ENCODE measurements at places on chromosomes 2 and 18. TPM values are rescaled to one million over a fixed set of nuclear protein-coding genes. Genes with fewer than 3 reads are reported as not detected.

DNA sequence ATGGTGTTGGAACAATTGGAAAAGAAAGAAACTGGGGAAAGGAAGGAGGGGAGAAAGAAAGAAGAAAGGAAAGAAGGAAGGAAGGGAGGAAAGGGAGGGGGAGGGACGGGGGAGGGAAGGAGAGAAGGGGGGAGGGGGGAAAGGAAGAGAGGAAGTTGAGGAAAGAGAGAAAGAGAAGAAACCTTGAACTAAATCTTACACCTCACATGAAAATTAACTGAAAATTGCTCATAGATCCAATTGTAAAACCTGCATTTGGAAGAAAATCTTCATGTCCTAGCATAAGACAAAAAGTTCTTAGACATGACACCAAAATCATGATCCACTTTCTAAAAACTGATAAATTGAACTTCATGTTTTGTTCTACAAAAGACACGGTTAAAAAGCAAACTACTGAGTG lies 163.8 kb downstream of the EXOC6B start:
- no peaks in the 10 kb centered on the region for H3K27me3 ChIP-seq
- H3K36me3 ChIP-seq, result no peaks in the 10 kb centered on the region
- no peaks in the 10 kb centered on the region for H3K4me1 ChIP-seq
- no peak overlapping the region for H3K4me3 ChIP-seq

DNA sequence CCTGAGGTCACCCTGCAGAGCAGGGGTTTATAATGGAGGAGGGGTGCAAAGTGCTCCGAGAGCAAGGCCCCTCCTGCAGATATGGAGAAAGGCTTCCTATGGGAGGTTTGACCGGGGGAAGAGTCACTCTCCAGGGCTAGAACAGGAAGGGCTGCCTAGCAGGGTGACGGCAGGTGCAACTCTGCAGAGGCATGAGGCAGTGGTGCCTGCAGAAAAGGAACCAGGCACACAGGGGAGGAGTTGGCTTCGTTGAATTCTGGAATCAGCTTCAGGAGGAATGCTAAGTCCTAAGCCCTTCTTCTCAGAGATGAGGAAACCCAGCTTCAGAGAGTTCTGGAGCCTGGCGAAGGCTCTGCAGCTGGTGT lies 17.5 kb upstream of the HPCAL1 start:
- H3K4me3 ChIP-seq, result no peak overlapping the region
- H3K4me1 ChIP-seq, result peaks cover 12% of the 10 kb centered on the region
- no peaks in the 10 kb centered on the region for H3K27me3 ChIP-seq
- no peaks in the 10 kb centered on the region for H3K36me3 ChIP-seq
- peak overlapping the region; percentile 45 for H3K27ac ChIP-seq
- DNase-seq, result no peak

GRCh38 chr2:230162981-230163380 lies 56.8 kb downstream of the SP110 start:
- no peaks in the 10 kb centered on the region for H3K27me3 ChIP-seq
- H3K4me1 ChIP-seq, result no peaks in the 10 kb centered on the region
- no peaks in the 10 kb centered on the region for H3K36me3 ChIP-seq

DNA sequence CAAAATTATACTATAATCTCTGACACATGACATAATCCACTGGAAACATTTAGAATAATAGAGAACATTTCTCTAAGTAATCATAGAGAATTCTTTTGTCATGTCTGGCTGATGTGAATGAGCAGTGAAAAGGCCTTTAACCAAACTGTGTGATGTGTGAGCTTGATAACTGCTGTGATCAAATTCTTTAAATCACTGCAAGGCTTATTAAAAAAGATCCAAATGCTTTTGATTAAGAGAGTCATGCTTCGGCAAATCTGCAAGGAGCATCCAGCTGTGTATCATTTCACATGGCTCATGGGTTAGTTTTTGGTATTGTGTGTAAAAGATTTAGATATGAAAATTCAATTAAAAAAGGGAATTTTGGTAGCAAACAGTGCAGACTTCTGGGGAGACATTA lies 58.6 kb upstream of the TFPI start:
- H3K36me3 ChIP-seq, result no peaks in the 10 kb centered on the region
- H3K4me1 ChIP-seq, result no peaks in the 10 kb centered on the region
- DNase-seq, result no peak
- no peak overlapping the region for H3K4me3 ChIP-seq
- H3K27me3 ChIP-seq, result no peaks in the 10 kb centered on the region

DNA sequence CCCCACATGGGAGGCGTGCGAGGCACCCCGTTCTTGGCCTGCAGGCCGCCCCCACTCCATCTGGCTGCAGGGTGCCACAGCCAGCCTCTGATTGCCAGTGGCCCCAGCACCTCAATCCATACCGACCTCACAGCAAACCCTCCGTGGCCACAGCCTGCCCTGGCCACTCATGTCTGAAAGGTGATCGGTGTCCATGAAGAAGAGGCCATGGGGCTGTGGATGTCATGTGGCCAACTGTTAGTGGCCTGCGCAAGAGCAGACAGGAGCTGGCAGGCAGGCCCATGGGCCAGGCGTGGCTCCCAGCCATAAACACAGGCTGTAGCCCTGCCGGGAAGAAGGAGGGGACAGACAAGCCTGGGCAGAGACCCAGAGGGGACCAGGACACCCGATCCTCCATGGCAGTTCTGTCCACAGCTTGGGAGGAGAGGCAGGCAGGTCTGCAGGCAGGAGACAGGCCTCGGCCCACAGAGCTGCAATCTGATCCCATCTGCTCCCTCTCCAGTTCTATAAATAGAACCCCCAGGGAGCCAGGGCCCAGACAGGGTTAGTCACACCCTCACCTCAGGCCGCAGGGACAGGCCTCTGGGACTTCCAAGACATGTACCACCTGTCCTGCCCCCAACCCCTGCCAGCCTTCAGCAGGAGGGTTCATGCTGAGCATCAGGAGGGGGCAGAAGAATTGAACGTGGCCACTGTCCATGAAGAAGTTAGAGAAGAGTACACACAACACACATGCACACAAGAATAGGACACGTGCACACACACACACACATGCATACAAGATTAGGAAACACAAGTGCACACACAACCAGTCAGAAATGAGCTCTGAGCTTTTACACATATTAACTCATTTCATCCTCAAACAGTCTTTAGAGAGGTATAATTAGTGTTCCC lies 16.9 kb downstream of the STEAP3 start:
- H3K4me1 ChIP-seq, result peaks cover 18% of the 10 kb centered on the region
- peak overlapping the region; percentile 62 for H3K27ac ChIP-seq
- no peaks in the 10 kb centered on the region for H3K36me3 ChIP-seq
- DNase-seq, result peak; percentile 80

DNA sequence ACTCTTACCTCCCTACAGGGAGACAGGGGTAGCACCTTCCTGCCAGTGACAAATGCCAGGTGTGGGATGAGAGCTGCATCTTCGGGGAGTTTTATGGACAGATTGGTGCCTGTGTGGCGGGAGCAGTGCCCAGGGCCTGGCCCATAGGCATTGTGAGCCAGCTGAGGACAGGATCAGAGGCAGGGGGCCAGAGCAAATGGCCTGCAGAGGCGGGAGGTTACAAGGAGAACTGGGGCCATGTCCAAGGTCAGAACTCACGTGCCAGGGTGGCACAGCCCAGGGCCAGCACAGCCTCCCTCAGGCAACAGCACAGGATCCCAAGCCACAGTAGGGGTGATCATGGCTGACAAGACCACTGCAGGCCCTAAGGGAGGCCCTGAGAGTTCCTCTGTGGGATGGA lies 40.2 kb upstream of the MCFD2 start:
- no peak overlapping the region for H3K4me3 ChIP-seq
- H3K36me3 ChIP-seq, result no peaks in the 10 kb centered on the region
- no peaks in the 10 kb centered on the region for H3K27me3 ChIP-seq
- H3K27ac ChIP-seq, result peak overlapping the region; percentile 55

Gene EVA1A
- 29.4 TPM for total RNA-seq

Gene NETO1
- total RNA-seq, result not detected

Gene LRRC30
- not detected for total RNA-seq

Gene TSN
- total RNA-seq, result 24.3 TPM

Gene TFCP2L1
- 4.3 TPM for total RNA-seq

Gene KCNG2
- 0.13 TPM for total RNA-seq

Gene TNP1
- not detected for total RNA-seq

Gene GRHL1
- 1.8 TPM for total RNA-seq

All from pancreas (tissue), 10 donors.